T-helper 2 cell treated with Interferon-gamma antibody and Interleukin-4, amounts not matched to agents 5 μg/mL and 100 μg/mL, for 36 hours (primary cell): ENCODE measurements at places on chromosomes 12 and 14.

- DNase-seq, result no peak
Observed at GRCh38 chr14:23286902-23287479, 1.1 kb upstream of the HOMEZ start.

DNA sequence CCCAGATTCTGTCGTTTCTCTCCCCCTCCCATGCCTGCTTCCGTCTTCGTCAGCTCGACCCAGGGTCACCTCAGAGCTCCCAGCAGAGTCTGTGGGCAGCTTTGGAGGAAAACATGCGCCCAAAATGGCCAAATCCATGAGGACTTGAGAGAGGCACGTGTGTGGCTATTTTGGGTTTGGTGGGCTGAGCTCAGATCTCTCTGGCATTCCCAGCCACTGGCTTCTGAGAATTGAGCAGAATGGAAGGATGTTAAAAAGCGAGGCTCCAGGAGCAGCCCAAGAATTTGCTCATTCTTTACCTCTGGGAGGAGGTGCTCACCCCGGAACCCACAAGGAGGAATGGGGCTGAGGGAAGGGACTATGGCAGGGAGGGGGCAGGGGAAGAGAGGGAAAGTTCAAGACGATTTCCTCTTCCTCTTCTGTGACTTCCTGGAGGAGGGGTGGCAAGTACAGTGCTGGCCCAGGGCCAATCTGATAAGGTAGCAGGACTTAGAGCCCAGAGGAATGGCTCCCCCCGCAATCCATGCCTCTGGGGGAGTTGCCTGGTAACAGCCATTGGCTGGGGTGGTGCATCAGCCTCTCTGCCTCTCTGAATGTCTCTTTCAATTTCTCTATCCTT lies 20.1 kb downstream of the TSPAN9 start:
- DNase-seq, result no peak

GRCh38 chr12:42730291-42730690 lies 140.7 kb upstream of the PRICKLE1 start:
- DNase-seq, result no peak

DNA sequence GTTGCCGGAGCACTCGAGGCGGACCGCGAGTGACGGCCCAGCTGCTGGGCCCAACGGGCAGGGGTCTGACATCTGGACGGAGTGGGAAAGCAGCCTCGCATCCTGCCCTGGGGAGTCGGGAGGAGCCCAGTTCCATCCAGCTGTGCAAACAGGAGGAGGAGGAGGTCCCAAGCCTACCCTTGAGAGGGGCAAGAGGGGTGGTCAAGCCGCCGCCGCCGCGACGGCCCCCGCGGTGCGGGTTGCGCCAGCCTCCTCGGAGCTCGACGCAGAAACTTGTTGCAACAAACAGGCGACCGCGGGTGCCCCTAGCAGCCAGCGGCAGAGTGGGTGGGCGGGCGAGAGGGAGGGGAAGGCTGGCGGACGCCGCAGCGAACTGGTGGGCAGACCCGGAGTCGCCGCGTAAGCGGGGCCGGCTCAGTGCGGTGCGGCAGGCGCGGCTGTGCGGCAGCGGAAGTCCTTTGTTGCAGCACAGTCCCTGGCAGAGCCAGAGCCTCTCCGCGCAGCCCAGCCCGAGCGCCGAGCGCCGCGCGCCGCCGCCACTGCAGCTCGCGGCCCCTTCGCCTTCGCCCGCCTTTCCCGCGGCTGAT lies at the start of gene ZBTB1:
ZBTB1 (plus strand) TSS at position 461 of the 587 bp plus-strand sequence. CDS start 16,735 bp downstream, outside the sequence.
- DNase-seq, result peak; percentile 86

GRCh38 chr12:129927316-129927900 lies 23.6 kb upstream of the TMEM132D start:
- DNase-seq, result no peak

GRCh38 chr14:100082723-100083122 lies 17.5 kb downstream of the EVL start:
- no peak for DNase-seq
